Jurkat, Clone E6-1 (cell line): ENCODE measurements at places on chromosomes 1 and 21.

- DNase-seq, result peak; percentile 16
These were observed 753.1 kb downstream of the NCAM2 start for GRCh38 chr21:21751286-21751685.

- no peak for DNase-seq
These were observed 176.9 kb upstream of the HMGB4 start for GRCh38 chr1:33687000-33687399.

GRCh38 chr1:162756523-162756922 lies 34.0 kb upstream of the HSD17B7 start:
- DNase-seq, result no peak

GRCh38 chr1:3219005-3219790 lies 150.2 kb downstream of the PRDM16 start:
- no peak for DNase-seq

- peak; percentile 19 for DNase-seq
These were observed 93.5 kb upstream of the ACTL8 start for GRCh38 chr1:17661546-17662157.
